ENCODE measurements at places on chromosomes 2 and 18.
A peak's percentile ranks its signal among the peaks of the same experiment; 100 is the strongest.

- DNase-seq = no peak
- H3K27me3 ChIP-seq = no peaks in the 10 kb centered on the region
- no peak overlapping the region for H3K27ac ChIP-seq
Observed at GRCh38 chr2:220821683-220822082, 750.4 kb downstream of the EPHA4 start.

DNA sequence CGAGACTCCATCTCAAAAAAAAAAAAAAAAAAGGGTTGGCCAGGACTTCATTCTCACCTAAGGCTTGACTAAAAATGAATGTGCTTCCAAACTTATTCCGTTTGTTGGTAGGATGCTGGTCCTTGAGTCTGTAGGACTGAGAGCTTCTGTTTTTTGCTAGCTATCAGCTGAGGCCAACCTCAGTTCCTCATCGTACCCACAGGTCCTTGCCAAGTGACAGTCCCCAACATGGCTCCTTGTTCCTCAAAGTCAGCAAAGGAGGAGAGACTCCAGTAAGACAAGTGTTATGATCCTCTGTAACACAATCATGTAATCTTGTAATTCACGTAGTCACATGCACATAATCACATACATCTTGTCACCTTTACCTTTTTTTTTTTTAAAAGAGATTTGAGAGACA is 37.0 kb downstream of the HAUS1 start:
- no peaks in the 10 kb centered on the region for H3K27me3 ChIP-seq
- H3K4me3 ChIP-seq = no peak overlapping the region

DNA sequence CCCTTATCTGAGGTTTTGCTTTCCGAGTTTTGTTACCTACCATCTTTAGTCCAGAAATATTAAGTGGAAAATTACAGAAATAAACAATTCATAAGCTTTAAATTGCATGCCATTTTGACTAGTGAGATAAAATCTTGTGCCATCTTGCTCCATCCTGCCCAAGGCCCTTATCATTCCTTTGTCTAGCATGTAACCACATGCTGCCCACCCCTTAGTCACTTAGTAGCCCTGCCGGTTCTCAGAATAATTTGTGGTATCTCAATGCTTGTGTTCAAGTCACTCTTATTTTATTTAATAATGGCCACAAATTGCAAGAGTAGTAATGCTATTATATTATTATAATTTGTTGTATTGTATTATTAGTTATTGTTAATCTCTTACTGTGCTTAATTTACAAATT is 36.8 kb upstream of the VPS54 start:
- peaks cover 19% of the 10 kb centered on the region for H3K4me1 ChIP-seq
- DNase-seq = no peak
- H3K27ac ChIP-seq = peak overlapping the region; percentile 44
- H3K36me3 ChIP-seq = no peaks in the 10 kb centered on the region

DNA sequence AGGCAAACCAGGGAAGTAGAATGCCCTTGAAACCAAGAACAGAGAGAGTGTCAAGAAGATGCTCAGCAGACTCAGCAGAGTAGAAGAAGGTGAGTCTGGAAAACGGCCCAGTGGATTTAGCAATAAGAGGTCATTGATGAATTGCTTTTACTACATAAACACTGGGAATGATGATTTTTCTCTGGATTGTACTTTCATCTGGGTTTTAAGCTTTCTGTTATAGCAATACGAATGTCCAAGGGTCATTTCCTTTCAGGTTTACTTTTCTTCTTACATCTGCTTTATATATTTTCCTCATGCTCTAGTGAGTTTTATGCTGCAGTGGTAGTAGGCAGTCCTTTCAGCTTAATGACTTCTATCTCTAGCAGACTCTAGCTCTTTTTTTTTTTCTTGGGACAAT is 16.9 kb downstream of the EML6 start:
- no peaks in the 10 kb centered on the region for H3K27me3 ChIP-seq
- H3K36me3 ChIP-seq = no peaks in the 10 kb centered on the region
- H3K4me3 ChIP-seq = no peak overlapping the region
- DNase-seq = no peak

GRCh38 chr2:45089554-45090261 is 80.5 kb upstream of the SIX2 start:
- no peaks in the 10 kb centered on the region for H3K36me3 ChIP-seq
- no peak overlapping the region for H3K27ac ChIP-seq
- no peak overlapping the region for H3K4me3 ChIP-seq
- H3K4me1 ChIP-seq = no peaks in the 10 kb centered on the region
- H3K27me3 ChIP-seq = no peaks in the 10 kb centered on the region
- DNase-seq = no peak

All from Caco-2 (cell line).